Left renal cortex interstitium (tissue), 4 donors: ENCODE measurements at places on chromosomes 11 and 22. TPM values are rescaled to one million over a fixed set of nuclear protein-coding genes. Genes with fewer than 3 reads are reported as not detected.

GRCh38 chr11:75480185-75481175, 45.3 kb downstream of the GDPD5 start:
- no peak for DNase-seq

- no peak for DNase-seq
These were observed 771 bp downstream of the GPR83 start for GRCh38 chr11:94400457-94400838.

DNA sequence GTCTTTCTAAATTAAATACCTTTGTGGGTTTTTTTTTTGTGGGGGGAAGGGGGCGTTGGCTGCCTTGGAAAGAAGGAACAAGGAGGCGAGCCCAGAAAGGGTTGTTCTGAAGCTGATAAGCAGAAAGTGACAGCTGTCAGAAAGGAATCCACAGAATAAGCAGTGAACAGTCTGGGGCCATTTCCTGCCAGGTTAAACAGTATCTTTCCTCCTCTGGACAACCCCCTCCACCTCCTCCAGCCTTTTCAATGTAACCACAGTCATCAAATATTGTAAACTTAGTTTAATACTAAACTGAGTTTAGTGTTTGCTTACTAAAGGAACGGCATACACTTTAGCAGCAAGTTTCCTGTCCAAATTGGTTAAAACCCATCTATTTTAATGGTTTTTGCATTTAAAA, 271.2 kb upstream of the SYN3 start:
- no peak for DNase-seq

Gene KDM4D
- 1.9 TPM for polyA plus RNA-seq

Gene ART1
- polyA plus RNA-seq = not detected

Gene APOL3
- 17.4 TPM for polyA plus RNA-seq
